Left renal pelvis (tissue), 4 donors: ENCODE measurements at places on chromosomes 4 and X. TPM values are rescaled to one million over a fixed set of nuclear protein-coding genes. Genes with fewer than 3 reads are reported as not detected.
A peak's percentile ranks its signal among the peaks of the same experiment; 100 is the strongest.

- DNase-seq = no peak
Observed at GRCh38 chrX:93177930-93178329, 495.4 kb downstream of the NAP1L3 start.

- no peak for DNase-seq
Observed at GRCh38 chr4:20618731-20619130, 81.5 kb upstream of the PACRGL start.

DNA sequence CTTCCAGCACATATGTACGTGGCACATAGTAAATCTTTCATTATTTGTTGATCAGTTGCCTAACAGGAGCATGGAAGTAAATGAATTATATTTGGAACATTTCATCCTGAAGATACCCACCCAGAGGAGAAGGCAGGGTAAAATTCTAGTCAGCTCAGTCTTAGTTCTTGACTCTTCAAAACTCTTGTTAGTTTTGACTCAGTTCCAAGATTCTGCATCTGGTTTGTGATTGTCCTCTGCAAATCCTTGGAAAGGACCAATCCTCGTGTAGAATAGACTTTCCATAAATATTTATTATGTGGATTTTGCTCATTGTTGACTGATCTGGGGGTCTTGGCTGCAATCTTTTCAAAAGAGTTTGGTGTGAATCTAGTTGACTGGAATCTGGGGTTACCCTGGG lies 257.5 kb upstream of the FAT1 start:
- DNase-seq = no peak

- no peak for DNase-seq
Observed at GRCh38 chrX:108246304-108246954, 154.9 kb downstream of the ATG4A start.

DNA sequence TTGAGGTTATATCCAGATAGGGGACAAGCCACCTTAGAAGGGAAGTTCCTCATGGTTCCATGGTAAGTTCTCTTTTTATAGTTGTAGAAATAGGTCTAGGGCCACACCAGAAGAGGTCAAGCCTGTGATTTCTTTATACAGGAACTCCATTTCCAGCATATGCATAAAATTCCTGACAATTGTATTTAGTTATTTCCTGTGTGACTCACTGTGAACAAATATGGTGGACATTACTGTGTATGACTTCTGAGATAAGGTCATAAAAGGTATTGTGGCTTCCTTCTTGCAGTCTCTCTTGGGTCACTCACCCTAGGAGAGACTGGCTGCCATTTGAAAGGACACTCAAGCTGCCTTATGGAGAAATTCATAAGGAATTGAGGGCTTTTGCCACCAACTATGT lies 2.2 kb upstream of the C4orf36 start:
- no peak for DNase-seq

- peak; percentile 80 for DNase-seq
Observed at GRCh38 chr4:8241895-8242696, 27.5 kb upstream of the HTRA3 start.

DNA sequence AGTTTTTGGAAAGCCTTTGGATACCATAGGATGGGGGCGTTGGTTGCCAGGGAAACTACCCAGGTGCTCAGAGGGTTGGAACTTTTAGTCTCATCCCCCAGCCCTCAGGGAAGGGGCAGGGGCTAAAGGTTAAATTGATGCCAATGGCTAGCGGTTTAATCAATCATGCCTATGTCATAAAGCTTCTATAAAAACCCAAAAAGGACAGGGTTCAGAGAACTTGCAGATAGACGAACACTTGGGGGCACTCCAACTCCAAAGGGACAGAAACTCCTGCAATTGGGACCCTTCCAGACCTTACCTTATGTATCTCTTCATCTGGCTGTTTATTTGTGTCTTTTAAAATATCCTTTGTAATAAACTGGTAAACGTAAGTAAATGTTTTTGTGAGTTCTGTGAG lies 30.0 kb upstream of the GPR173 start:
- DNase-seq = no peak

GRCh38 chr4:133596459-133596858 lies 447.4 kb downstream of the PCDH10 start:
- no peak for DNase-seq

- DNase-seq = no peak
Observed at GRCh38 chrX:1152090-1152489, 60.4 kb downstream of the CRLF2 start.

GRCh38 chr4:109496875-109497274 lies 63.2 kb upstream of the MCUB start:
- DNase-seq = no peak

GRCh38 chr4:74379912-74380311 lies 15.0 kb downstream of the EREG start:
- DNase-seq = no peak

DNA sequence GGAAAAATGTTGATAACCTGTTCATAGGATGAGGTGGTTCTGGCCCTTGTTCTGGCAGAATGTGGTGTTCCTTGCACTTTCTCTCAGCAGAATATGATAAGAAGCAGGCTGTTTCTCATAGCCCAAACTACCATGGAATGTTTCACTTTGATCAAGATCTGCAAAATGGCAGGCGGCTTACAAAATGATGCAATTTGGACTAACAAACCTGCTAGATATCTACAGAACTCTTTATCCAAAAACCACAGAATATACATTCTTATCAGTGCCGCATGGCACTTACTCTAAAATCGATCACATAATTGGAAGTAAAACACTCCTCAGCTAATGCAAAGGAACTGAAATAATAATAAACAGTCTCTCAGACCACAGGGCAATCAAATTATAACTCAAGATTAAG lies 55.9 kb upstream of the ABCB7 start:
- DNase-seq = no peak

GRCh38 chrX:10041383-10041782 lies 74.2 kb downstream of the CLDN34 start:
- DNase-seq = no peak

DNA sequence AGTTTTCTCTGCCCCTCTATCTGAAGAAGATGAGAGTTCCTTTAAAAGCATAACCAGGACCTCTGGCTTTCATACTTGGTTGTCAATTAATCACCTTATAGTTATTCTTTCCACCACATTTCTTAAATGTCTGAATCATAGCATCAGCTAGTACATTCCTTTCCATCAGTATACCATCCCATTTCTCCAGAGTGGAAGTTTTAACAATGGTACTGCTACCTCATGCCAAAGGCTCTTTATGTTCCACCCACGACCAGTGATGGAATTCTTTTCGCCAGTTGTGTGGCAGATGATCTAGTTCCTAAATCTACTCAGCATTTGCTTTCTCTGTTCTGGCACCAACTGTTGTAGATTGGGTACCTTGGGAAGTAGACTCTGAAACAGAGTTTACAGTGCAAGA lies 379.8 kb downstream of the ZNF674 start:
- DNase-seq = no peak

The ADGRL3 gene
- 29.3 TPM for polyA plus RNA-seq

The ARMCX1 gene
- 56.1 TPM for polyA plus RNA-seq

The MAGEE2 gene
- polyA plus RNA-seq = 0.62 TPM

The HSFX3 gene
- 0.15 TPM for polyA plus RNA-seq

The UGT2A1 gene
- polyA plus RNA-seq = 1.6 TPM
